AML-193 (cell line): ENCODE measurements at places on chromosomes 7 and 10.

DNA sequence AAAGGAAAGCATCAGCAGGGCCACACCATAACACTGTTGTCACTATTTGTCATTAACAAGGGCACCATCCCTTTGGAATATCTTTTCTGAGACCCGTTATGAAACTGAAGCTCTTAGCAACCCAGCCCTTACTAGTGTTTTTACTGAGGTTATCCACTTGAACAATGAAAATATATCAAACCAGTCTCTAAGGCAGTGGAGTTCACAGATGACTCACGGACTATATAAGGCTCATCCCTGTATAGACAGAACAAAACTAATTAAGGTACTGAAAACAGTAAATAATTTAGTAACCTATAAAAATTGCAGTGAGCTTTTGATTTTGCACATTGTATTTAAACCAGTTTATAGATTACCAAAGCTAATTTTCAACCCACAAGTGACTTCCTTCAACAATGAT is 196.0 kb downstream of the ELAPOR2 start:
- no peak for DNase-seq

DNA sequence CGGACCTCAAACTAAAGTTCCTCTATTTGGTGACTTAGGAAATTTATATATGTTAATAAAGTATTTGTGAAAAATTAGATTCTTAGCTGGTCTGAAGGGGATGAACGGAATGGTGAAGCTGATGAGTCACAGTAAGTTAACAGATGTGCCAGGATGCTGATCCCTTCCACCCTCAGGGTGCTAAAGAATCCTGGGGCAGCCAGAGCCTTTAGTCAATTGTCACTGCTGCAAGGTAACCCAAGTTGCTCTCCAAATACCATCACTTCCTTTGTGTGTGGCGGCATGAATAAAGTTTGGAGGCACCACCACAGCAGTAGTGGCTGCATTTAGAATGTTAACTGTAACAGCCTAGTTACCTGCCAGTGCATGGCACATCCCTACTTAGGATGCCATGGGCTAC is 222.6 kb upstream of the PPP1R3A start:
- DNase-seq, result no peak

DNA sequence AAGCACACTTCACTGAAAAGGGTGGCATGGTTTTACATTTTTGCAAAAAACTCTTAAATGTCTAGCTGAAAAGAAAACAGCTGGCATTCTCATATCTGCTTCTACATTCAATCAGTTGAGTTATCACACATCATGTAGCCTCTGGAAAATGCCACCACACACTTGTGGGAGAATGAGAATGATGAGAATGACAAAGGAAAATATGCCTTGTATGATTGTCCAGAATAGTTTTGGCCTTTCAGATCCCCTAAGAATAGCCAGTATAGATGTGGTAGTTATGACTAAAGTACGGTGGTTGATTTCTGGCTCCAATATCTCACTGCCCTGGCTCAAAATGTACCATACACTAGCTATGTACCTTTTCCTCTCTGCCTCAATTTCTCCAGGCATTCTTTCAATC is 30.2 kb upstream of the FRMD4A start:
- no peak for DNase-seq

DNA sequence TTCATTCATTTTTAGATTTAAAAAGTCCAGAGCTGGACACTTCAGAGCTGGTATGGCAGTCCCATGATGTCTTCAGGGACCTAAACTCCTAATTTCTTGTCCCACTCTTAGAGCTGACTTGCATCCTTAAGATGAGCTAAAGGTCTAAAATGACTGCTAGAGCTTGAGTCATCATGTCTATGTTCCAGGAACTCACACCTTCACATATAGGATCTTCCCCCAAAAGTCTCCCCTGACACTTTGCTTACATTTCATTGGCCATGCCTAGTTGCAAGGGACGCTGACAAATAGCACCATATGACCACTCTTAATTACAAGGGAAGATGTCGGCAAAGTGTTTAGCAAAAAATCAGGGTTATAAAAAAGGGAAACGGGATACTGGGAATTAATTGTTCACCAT is 10.4 kb upstream of the AOAH start:
- DNase-seq, result no peak

- DNase-seq, result no peak
Observed at GRCh38 chr10:80713398-80713928, 175.8 kb downstream of the SH2D4B start.

- no peak for DNase-seq
Observed at GRCh38 chr10:26407406-26407969, 30.7 kb upstream of the APBB1IP start.

- no peak for DNase-seq
Observed at GRCh38 chr10:102770792-102771191, 27.0 kb downstream of the WBP1L start.

DNA sequence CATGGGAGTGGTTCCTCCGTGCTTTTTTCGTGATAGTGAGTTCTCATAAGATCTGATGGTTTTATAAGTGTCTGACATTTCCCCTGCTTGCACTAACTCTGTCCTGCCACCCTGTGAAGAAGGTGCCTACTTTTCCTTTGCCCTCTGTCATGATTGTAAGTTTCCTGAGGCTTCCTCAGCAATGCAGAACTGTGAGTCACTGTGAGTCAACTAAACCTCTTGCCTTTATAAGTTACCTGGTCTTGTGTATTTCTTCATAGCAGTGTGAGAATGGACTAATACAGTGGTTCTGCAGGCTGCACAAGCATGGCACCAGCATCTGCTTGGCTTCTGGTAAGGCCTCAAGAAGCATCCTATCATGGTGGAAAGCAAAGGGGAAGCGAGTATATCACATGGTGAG is 1144.6 kb downstream of the SORCS3 start:
- DNase-seq, result no peak
